ENCODE measurements at places on chromosomes 12 and 14.

- no peak for DNase-seq
These were observed 239.7 kb downstream of the TRHDE start for GRCh38 chr12:72511906-72512305.

GRCh38 chr14:36012621-36013020, 163.9 kb downstream of the PTCSC3 start:
- DNase-seq, result no peak

GRCh38 chr12:1790444-1790843, 29.9 kb upstream of the LRTM2 start:
- DNase-seq, result peak; percentile 26

DNA sequence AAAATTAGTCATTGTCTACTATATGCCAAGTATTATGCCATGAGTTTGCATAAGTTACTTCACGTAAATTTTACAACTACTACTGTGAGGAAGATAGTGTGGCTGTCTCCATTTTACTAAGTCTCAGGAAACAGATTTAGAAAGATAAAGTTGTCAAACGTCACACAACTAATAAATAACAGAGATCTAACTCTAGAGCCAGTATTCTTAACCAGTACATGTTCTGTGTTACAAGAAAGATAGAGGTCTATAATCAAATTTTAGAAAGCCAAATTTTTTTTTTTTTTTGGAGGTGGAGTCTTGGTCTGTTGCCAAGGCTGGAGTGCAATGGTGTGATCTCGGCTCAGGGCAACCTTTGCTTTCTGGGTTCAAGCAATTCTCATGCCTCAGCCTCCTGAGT, 14.2 kb downstream of the CLEC4C start:
- DNase-seq, result no peak

DNA sequence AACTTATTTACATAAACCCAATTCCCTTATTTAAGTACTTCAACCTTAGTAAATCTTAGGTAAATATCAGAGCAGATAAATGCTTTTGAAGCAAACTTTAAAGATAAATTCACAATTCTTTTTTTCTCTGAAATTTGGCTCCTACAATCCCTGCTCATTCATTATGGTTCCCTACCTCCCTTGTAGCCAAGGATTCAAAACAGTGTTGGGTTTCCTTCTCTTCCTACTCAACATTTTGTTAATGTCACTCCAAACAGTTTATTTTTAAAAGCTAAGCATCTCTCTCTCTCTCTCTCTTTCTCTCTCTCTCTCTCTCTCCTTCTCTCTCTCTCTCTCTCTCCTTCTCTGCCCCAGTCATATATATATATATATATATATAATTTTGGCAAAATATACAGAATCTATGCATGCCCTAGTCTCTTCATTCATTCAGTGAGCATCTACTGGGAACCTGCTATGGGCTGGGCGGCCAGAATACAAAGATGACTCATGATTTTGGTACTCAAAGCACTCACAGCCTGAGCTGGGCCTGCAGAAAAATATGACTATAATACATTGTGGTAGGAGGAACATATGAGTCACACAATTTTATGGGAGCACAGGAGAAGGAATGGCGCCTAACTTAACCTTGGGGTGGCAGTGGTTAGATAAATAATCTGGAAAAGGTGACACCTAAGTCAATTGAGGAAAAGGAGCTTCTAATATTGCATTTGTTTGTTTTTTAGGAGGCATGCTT, 123.7 kb upstream of the DHRS4 start:
- peak; percentile 39 for DNase-seq

DNA sequence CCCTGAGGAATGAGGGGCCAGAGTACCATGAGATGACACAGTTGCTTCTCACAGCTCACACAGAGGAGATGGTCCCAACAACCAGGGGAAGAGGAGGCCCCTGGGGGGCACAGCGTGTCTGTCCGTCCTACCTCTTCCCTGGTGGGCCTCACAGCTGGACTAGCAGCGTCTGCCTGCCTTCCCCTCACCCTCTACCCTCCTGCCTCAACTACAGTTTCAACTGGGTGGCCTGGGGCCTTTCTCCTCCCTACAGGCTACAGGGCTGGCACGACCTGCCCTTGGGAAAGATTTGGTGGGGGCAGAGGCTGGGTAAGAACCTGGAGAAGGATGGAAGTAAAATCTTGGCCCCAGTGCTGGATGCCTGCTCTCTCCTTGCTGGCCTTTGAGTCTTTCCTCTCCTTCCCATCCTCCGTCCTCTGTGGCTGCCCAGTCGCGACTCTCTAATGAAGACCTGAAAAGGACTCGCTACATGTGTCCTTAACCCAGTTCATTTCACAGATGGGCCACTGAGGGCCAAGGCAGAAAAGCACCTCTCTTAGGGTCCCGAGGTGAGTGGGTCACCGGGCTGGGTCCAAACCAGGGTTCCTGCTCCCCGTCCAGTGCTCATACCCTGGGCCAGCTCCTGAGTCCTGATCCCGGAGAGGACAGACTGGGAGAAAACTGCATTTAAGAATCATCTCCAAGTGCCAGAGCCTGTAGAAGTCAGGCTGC, 232.5 kb downstream of the BCL11B start:
- no peak for DNase-seq

DNA sequence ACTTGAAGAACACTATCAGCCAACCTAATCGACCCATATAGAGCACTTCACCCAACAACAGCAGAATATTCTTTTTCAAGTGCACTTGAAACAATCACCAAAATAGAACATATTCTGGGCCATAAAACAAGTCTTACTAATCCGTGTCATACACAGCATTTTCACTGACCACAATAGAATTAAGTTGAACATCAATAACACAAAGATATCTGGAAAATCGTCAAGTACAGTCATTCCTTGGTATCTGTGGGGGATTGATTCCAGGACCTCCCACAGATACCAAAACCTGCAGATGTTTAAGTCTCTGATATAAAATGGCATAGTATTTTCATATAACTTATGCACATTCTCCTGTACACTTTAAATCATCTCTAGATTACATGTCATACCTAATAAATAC, 295.7 kb downstream of the BCL11B start:
- DNase-seq, result no peak

DNA sequence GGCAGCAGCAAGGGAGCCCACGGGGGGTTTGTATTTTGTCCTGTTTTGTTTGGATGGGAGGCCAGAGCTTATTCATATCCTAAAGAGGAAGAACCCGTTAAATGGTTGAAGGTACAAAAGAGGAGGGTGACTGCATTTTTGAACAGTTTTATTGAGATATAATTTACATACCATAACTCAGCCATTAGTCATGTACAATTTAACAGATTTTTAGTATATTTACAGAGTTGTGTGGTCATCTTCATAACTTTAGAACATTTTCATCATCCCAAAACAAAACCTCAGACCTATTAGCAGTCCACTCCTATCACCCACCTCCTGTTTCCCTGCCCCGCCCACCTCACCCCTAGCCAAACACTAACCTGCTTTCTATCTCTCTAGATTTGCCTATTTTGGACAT, 12.6 kb downstream of the NRDE2 start:
- no peak for DNase-seq

DNA sequence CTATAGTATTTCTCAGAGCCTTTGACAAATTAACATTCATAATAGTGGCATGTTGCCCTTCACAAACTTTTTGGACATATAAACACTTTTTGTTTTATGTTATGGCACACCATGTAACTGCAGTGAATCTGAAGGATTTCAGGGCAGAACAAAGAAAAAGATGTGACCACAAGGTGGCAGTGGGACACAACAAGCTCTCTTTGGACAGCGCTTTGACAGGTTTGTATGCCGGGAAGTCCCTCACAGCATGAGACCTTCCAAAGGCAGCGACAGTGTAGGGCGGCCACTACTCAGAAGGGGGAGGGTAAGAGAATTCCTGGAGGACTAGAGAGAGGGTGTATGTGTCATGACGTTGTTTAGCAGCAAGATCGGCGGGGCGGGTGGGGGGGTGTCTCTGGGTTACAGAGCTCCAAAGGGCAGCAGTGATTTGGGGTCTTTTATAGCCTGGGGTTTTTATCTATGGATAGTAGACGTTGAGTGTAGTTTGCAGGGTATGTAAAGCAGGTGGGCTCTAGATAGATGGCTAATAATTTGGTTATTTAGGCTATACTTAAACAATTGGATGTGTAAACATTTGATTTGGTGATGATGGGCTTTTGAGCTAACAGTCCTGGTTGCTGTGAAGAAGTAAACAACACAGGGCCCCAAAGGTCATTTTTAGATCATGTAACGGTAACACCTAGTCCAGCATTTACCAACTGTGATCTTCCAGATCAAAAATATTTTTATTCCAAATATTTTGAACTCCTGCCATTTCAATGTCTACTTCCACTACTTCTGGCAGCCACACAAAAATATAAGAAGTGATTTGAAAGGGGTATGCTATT, 22.9 kb downstream of the ETFBKMT start:
- DNase-seq, result peak; percentile 88

DNA sequence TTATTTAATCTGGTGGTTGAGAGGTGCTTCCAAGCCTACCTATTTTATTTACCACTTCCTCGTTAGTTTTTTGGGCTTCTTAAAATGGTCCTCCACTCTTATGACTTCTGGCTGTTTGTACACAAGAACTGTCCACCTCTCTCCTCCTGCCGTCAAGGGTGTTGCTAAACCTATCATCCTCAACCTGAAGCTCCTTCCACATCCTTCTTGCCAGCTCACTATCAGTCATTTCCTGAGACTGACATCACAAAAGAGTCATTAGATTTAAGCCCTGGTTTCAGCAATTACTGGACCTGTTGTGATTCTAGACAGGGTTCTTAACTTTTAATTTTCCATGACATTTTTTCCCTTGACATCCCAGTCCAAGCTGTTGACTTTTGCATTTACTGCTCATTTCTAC, 91.9 kb downstream of the BICD1 start:
- no peak for DNase-seq

- no peak for DNase-seq
These were observed 1318.4 kb downstream of the TMEM121 start for GRCh38 chr14:106844608-106845285.

DNA sequence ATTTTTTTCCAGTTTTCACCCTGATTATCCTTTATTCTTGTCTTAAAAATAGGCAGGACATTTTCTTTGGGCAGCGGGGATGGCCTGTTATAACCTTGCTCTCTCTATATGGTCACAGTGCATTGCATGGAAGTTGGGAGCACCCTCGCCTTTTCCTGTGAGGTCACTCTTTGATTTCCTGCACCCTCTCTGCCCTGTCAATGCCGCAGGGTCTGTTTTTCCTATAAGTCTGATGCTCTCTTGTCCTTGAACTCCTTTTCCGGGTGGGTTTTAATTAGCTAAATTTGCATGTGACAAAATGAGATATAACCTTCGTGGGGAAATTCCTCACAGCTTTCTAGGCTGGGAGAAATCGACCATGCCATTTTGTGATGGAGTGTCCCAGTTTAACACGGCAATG, 194.3 kb downstream of the CACNA1C start:
- no peak for DNase-seq

DNA sequence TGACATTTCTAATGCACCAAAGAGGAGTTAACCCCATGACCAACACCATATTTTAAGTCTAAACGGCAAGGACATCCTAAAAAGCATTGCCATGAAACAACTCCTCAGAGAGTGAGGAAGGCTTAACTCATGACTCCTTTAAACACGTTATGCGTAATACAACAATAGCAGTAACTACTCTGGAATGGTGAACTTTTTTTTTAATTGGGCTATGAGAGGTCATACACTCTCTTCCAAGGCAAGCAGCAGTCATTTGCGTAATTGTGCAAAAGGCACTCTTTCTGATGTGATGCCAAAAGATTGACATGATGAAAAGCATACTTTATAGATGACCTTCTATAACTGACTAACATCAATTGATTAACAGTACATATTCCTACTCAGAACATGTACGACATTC, 39.4 kb downstream of the RHOJ start:
- no peak for DNase-seq

DNA sequence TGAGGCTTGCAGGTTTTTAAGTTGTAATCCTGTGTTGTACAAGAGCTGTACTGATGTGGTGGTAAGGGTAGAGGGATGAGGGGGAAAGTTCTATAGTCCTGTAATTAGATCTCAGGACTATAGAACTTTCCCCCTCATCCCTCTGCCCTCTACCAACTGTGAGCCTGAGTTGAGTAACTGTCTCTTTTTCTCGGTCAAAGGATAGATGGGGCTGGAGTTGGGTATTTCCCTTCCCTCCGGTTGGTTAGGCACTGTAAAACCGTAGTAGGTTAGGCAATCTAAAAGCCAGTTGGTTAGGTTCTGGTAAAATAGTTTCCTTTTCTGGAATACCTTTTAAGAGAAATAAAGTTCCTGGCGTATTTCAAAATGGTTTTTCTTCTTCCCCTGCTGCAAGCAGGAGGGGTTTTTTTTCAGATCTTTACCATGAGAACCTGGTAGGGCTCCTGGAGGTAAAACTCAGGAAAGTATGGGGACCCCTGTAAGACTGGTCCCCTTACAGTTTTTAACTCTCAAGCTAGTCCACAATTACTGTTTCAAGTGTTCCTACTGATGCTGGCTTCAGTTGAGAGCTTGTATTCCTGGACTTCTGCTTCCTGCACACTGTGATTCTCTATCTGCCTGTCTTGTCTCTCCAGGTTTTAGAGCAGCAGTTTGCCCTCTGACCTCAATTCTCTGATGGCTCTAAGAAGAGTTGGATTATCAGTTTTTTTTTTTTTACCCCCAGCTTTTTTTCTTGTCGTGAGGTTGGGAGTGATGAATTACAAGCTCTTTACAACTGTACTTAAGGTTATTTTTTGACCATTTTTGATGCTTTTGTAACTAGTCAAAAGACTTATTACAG, 58.7 kb downstream of the FUT8 start:
- no peak for DNase-seq

DNA sequence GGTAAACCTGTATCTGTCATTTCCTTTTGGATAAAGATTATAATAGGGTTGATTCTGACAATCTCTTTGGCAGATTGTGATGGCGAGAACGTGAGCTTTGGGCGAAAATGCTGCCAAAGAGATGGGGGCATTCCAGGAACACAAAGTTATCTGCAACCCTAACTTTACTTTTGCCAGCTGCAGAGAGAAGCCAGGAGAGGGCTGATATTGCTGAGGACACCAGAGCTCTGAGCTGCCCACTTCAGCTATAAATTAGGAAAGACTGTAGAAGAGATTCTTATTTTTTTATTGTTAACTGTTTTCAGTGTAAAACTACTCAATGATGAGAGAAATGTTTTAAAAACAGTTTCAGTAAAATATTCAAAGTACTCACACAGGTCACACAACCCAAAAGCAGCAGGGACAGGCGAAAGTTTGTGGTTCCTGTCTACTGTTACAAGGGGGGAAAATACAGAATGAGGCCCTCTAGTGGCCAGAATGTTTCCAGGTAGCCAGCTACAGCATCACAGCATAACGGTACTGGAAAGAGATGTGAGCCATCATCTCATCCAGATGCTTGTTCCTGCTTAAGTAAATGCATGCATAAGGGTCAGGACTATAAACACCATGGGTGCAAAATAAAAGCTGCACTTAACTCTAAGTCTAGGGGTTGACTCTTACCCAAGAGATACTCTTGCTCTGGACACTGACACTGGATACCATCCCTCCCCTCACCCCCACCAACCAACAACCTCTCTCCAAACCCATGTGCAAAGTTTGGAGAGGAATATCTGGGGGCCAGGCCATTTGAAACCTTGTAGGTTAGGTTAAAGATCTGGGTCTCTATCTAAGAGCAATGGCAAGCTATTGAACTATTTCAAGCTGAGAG, 498.4 kb downstream of the RMST start:
- DNase-seq, result peak; percentile 64
